ENCODE measurements at places on chromosomes 3 and 15.

- DNase-seq, result no peak
These were observed 29.6 kb upstream of the BBX start for GRCh38 chr3:107493134-107493533.

DNA sequence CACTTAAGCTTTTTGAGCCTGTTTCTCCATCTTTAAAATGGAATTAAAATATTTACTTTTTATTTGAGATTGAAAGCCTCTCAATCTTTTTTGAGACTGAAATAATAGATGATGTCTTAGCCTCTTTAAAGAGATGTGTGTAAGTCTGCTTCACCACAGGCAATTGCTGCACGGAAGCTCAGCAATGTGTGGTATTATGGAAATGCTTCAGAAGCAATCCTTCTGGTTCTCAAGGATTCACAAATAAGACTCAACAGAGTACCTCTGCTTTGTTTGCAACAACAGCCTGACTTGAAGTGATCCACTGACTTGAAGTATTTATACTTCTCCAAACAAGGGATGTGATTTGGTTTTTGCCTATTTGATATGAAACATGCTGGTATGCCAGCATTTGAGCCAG lies 332.0 kb upstream of the RASGRP1 start:
- DNase-seq, result no peak

DNA sequence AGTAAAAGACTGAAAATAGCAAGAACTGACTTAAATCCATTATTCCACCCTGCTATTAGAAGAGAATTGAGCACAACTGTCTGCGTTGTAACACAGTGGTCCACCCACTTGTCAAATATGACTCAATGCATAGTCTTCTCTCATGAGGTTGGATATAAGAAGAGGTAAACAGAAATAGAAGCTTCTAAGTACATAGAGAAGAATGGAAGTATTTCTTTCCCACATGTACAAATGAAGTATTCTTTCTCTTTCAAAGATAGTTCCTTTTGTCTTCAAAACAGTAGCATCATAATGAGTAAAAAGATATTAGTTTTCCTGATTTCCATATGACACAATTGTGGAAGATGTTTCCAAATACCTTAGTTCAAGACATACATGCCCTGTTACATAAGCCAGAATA lies 348.6 kb upstream of the CCDC54 start:
- DNase-seq, result no peak

DNA sequence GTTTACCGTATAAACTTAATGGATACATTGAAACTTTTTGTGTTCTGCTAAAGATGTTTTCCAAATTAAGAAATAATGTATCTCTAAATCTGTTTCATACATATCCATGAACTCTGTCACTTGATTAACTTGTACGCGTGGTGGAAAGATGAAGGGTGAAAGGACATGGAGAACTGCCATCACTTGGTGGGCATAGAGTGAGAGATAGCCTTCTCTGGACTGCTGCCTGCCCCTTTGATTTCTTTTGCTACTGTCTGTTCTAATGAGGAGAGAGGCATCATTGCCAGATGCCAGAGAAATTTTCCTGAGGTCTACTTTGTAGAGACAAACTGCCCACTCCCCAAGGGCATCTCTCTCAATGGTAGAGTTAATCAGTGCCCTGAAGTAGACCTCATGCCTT lies 120.5 kb downstream of the SLMAP start:
- DNase-seq, result no peak

DNA sequence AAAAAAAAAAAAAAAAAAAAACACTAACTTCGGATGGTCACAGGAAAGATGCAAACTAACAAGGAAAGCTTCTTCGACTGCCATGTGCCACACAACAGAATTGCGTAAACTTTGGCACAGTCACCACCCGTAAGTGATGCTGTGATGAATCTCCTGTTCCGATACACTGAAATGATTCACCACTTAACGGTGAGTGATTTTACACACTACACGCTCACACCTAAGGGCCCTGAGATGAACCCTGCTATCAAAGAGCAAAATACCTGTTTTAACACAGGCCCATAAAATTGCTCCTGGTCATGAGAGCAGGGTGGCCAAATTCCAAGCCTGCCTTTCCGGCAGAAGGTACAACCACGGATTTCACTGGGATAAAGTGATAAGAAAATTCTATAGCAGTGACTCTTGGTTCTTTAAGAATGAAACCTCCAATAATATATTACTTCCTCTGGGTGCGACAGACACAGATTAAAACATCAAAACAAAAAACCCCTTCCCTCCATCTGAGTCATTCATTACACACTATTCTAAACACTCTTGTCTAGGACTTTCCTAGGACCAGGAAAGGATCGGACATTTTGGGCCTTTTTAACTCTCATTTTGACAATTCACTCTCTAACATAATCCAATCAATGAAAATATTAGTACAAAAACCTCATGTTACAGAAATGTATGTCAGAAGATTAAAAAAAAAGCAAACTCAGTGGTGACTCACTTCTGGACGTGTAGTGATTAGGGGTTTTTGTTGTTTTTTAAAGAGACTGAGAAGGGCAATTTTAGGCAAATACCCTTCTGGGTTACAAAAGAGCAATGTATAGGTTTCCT lies 28.3 kb downstream of the LRIG1 start:
- DNase-seq, result no peak

DNA sequence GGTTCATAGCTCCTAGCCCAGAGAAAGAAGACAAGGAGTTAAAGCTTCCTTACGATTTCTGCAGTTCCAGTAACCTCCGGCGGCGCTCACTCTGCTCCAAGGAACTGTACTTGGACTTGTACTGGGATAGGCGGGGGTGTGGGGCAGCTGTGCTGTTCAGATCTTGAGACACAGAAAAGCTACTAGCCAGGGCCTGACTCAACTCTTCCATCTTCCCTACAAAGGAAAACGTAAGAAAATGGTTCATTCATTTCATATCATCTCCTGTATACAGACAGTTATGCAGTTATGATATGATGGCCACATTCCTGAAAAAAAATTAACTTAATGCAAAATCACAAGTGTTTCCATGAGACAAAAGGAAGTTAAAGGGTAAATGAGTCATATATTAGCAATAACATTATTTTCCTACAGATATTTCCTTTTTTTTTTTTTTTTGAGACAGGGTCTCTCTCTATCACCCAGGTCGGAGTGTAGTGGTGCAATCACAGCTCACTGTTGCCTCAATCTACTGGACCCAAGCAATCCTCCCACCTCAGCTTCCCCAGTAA lies 4.6 kb downstream of the SNUPN start:
- no peak for DNase-seq

Measured in NCI-H1092 treated with DMSO at 0.1 percent for 48 hours (cell line).